HuH-7 (cell line): ENCODE measurements at places on chromosomes 16 and 17.

DNA sequence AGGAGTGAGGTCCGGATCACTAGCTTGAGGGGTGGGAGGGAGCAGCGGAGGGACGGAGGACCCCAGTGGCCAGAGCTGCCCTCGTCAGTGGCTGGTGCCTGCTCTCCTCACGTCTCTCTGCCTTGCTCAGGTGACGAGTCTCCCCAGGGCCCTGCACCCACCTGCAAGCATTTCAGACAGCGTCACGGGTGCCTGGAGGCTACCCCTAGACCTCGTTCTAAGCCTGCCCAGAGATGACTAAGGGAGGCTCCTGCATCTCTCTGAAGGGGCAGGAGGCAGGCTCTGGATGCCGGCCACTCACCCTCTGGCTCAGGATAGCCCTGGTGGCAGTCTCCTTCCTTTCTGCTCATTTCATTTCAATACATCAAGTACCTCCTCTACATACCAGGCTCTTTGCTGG is 68.8 kb downstream of the MRC2 start:
- no peak for DNase-seq

DNA sequence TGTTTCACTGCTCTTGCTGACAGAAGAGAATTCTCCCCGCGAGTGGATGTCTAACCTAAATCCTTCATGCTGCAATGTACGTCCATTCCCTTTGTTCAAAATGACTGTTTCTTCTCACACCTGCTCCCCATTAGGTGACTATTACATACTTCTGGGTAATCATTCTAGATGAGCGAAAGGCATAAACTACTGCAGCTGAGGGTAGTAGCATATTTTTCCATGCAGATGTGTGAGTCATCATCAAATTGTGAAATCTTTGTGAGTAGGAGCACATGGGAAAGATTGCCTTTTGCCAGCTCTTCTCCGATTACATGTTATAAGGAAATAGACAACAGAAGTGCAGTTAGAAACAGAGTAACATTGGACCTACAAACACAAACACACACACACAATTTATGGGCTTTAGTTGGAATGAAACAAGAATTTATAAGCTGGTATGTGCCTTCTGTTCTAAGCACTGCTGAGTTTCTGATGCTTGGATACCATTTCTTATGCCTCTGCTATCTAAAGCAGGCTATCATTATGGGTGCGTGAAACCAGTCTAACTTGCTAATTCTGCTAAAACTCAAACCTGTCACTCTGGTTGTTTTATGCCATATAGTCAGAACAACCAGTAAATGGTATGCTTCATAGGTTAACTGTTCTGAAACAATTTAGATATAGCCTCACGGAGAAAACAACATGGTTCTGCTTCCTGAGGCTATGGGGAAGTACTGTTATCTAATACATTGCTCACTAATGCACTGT is 346.9 kb upstream of the PSMD7 start:
- DNase-seq, result no peak

- no peak for DNase-seq
Measured at GRCh38 chr17:62933501-62934385, 32.3 kb upstream of the TANC2 start.

DNA sequence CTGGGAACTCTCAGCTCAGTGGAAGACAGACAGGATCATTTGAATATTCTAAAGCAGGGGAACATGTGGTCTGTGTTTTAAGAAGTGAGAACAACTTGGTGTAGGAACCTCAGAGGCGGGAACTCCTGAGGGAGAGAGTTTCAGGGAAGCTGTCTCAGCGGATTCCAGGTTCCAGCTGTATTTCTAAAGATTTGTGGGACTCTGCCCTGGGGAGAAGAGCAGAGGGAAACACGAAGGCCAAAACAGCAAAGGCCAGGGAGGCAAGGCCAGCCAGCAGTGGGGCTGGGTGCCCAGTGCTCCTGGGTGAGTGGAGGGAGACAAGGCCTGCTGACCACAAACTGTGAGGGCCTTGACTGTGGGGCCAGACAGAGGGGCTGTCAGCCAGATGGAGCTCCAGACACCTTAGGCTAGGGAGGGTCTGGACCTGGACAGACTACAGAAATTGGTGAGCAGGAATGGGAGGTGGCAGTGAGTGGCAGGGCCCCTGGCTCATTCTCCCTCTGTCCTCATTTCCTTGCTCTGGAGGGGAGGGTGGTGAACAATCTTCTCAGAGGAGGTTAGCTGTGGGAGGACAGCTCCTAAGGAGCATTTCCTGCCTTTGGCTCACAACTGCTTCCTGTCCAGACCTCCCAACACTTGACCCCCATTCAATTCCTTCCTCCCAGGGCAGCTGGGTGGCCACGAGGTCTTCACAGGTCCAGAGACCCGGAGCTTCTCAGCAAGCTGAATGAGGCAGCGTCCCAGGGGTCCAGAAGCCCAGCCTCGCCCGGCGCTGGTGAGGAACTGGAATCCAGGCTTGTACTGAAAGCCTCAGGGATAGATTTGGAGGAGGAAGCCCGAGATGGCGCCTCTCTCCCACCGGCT is 21.0 kb upstream of the FZD2 start:
- DNase-seq, result no peak

- no peak for DNase-seq
Measured at GRCh38 chr16:24851700-24852099, 5.9 kb downstream of the SLC5A11 start.

DNA sequence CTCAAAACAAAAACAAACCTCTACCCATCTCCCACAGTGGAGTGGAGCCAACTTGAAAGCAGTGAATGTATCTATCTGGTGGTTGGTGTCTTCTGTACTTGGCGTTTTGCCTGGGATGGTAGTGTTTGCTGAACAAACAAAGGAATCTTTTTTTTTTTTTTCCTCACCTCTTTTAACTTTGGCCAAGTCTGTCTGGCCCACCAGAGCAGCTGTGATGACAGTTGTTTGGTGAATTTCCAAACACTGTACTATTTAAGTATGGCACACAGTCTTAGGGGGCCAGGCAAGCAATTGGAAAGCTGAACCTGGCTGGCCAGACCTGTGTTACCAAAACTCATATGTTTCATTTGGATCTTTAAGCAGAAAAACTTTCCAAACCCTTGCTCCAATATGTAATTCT is 101.8 kb upstream of the CDH13 start:
- DNase-seq, result no peak

DNA sequence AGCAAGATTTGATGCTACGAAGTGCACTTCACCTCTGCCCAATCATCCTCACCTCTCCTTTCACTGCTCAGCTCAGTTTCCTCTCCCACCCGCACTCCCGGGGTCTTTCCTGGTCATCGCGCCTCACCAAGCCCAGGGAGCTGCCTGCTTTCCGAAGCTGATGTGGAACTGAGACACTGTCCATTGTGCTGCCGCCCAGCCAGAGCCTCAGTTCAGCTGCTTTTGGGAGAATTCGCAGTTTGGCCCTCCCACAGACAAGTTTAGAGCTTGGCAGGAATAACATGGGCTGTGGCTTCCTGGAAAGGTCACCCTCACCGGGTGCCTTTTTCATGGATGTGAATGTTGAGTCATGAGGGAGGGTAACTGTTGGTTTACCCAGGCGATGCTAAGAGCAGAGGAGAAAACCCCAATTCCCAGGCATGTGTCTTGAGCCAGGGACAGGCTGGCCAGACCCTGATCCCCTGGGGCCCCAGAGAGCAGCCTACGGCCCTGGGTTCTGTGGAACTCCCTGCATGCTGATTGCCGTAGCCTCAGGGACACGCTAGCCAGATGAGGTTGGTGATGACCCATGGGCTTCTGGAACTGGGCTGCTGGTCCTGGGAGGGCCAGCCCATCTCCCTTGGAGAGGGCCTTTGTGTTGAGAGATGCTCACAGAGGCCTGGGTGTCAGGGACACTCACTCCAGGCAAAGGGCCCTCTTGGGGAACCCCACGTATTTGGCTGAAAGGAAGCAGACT is 1687.5 kb downstream of the TP53TG3F start:
- DNase-seq, result no peak

GRCh38 chr16:12548270-12548983 is 255.3 kb downstream of the CPPED1 start:
- no peak for DNase-seq

DNA sequence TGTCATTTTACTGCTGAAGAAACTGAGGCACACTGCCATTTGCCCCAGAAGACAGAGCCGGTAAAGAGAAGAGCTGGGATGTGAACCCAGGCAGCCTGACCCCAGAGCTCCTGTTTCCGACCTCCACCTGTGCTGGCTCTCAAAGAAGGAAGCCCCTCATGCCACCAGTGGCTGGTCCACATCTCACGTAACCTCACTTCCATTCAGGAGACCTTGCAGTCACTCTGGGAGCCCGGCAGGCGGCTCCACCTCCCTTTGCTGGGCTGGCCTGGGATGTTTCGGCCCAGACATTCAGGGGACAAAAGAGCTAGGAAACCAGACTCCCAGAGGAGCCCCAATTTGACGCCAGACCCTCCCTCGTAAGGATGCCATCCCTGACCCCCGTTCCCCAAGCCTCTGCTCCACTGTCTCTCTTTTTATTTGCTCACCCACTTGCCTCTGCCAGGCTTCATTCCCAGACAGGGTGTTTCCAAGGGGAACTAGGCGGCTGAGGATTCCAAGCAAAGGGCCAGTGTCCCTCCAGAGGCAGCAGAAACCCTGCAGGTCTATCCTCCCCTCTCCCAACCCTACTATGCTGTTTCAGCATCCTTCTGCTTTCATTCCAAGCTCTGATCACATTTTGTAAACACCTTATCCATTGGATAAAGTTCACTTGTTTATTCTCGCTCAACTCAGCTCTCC is 2.8 kb downstream of the TAF1C start:
- no peak for DNase-seq

GRCh38 chr17:51721730-51722129 is 436.8 kb downstream of the CA10 start:
- DNase-seq, result no peak

GRCh38 chr16:12417815-12418211 is 385.9 kb downstream of the CPPED1 start:
- no peak for DNase-seq

DNA sequence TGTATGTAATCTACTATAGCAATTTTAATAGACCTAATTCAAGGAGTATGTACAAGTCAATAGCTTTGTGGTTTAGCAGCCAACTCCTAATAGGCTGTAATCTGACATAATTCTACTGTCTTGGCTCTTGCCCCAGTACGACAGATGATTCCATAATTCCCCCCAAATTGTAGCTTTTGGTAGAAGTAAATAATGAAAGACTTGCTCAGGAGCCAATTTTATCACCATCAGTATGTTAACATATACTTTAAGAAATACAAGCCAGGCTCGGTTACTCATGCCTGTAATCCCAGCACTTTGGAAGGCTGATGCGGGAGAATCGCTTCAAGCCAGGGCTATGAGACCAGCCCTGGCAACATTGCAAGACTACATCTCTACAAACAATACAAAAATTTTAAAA is 53.9 kb downstream of the AP2B1 start:
- no peak for DNase-seq

DNA sequence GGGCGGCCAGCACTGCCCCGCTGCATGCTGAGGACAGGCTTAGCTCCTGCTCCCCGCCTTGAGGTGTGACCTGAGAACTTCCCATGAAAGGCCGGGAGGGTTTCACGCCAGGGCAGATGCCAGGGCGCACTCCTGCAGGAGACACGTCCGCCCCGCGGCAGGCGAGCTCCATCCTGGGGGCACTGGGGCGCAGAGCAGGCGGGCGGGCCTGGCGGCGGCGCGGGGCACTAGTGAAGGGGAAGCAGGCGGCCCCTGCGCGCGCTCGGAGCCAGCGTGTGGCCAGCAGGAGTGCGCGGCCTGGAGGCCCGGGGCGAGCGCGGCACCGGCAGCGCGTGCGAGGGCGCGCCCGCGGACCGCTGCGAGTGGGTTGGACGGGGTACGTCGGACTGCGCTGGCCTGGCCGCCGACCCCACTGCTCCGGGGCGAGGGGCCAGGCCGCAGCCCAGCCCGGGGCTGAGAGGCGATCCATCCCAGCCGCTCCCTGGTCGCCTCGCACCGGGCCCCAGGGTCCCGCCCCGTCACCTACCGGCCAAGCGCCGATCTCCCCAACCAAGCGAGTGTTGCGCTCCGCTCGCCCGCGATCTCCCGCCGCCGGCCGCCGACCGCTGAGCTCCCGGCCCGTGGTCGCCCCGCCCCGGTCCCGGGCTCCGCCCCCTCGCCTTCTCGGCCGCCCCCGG is at the start of gene MAP3K14:
MAP3K14 (minus strand) TSS at position 587 of the 677 bp plus-strand sequence. CDS start 26,275 bp downstream, outside the sequence.
- peak; percentile 50 for DNase-seq

DNA sequence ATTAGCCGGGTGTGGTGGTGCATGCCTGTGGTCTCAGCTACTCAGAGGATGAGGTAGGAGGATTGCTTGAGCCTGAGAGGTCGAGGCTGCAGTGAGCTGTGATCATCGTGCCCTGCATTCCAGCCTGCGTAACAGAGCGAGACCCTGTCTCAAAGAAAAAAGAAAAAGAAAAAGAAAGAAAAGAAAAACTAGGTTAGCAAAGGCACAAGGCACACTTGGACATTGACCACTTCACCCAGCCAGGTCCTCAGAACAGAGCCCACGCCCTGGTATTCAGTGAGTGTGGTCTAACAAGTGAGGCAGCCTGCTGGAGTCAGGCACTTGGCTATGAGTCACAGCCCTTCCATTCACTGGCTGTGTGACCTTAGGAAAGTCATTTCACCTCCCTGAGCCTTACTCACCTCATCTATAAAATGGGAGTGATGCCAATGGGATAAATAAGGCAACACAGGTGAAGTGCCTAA is 10.4 kb downstream of the MILR1 start:
- no peak for DNase-seq

DNA sequence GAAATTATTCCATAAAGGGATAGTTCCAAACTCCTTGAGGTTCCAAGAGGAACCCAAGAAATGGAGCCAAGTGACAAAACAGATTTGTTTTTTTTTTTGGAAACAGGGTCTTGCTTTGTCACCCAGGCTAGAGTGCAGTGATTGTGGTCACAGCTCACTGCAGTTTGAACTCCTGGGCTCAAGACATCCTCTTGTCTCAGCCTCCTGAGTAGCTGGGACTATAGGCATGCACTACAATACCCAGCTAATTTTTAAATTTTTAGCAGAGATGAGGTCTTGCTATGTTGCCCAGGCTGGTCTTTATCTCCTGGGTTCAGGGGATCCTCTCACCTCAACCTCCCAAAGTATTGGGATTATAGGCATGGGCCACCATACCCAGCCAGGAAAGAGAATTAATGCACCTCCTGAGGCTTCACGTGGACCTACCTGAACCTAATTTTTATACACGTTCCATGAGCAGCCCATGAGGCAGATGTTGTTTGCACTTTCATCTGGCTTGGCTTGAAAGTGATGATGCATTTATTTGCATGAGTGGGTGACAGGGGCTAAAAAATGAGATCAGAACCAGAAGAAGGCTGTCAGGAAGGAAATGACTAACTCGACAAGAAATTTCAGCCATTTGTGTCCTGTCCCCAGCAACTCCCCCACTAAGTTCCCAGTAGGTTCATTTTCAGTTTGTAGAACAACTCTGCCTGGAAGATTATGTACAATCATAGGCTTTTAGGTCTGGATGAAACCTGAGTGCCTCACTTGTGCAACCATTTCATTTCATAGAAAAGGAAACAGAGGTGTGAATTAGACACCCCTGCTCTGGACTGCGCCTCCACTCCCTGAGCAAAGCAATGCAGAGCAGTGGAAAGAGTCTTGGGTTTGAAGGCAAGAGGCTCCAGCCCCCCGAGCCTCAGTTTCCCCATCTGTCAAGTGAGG is 10.3 kb upstream of the IRF8 start:
- no peak for DNase-seq

GRCh38 chr17:40290629-40291280 is 3.1 kb downstream of the CDC6 start:
- no peak for DNase-seq
